ENCODE measurements at places on chromosomes 5 and 9.

- no peak for DNase-seq
These were observed 217.6 kb downstream of the NPR3 start for GRCh38 chr5:32928761-32929160.

DNA sequence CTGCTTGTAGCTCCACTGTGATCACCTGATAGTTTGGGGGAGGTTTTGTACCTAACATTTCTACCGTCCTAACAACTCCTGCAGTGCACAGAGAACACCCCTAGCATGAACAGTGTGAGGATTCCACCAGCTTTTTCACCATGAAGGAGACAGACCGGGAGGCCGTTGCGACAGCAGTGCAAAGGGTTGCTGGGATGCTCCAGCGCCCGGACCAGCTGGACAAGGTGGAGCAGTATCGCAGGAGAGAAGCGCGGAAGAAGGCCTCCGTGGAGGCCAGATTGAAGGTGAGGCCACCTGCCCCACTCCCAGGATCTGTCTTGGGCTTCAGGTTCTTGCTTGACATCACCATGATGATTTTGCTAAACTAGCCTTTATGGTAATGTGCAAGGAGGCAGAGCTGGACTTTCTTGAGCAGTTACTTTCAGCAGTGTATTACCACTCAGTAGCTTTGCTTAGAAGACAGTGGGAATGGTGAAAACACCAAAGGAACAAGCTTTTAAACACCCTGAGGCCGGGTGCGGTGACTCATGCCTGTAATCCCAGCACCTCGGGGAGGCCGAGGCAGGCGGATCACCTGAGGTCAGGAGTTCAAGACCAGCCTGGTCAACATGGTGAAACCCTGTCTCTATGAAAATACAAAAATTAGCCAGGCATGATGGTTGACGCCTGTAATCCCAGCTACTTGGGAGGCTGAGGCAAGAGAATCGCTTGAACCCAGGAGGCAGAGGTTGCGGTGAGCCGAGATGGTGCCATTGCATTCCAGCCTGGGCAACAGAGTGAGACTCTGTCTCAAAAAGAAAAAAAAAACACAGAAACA lies 3.3 kb downstream of the EXOC3 start:
- DNase-seq = no peak

GRCh38 chr5:156934450-156935211 lies 28.4 kb downstream of the TIMD4 start:
- no peak for DNase-seq

- no peak for DNase-seq
These were observed 893 bp upstream of the ABLIM3 start for GRCh38 chr5:149140197-149141002.

DNA sequence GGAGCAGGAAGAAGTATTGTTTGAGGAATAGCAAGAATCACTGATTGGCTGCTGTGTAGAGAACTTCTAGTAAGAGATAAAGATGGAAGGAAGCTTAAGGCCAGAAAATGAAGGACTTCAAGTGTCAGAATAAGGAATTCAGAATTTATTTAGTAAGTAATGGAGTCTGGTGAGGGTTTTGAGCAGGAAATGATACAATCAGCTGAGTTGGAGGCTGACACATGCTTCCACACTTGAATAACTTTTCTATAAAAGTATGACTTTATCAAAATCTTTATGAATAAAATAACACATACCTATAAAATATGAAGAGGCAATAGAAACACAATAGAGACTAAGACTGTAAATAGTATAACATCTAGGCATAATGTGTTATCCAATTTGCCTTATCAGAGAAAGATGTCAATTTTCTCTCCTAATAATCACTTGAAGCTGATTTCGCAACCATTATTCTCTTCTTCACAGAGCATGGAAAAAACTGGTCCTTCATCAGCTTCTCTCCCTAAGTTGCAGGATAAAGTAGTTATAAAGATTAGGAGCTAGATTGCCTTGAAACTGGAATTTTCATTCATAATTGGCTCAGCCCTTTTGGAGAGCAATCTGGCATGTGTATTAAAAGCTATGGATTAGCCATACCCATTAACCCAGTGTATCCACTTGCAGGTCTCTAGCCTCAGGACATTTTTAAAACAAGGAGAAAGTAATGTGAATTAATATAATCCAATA lies 143.4 kb downstream of the ZNF608 start:
- no peak for DNase-seq

GRCh38 chr5:90134892-90135291 lies 274.7 kb downstream of the CETN3 start:
- no peak for DNase-seq

DNA sequence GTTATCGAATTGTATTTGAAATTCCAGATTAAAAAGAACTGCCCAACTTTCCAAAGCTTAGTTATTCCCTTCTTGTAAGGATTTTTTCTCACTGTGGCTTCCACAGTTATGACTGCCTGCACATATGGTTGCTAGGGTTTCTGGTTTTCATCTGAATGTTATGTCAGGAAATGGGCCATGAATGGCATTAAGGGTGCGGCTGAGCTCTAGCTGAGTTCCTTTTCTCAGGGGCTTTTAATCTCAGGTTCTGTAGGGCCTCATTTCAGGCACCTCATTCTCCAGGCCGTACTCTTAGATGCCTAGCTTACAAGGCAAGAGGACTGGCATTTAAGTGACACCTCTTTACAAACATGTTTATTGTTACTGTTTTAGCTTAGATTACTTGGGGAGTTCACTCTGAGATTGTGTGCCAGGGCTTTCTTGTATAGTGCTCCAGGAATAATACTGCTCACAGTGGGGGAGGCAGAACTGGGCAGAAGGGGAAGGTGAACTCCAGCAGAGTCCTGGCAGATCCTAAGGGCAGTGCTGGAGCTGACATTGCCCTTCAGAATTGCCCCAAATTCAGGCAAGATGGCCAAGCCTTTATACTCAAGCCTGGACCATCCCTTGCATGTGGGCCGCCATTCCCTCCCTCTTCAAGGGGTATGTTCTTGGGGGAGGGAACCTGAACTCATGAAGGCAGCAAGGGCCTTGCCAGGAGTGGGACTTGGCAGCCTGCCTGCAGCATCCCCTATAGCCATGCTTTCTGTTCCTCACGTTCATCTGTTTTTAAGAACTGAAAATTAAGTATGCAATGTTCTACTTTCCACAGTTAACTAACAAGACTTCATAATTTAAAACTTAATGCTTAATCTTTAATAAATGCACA lies 111.5 kb downstream of the KDM4C start:
- DNase-seq = no peak

- no peak for DNase-seq
These were observed 102.5 kb upstream of the SREK1 start for GRCh38 chr5:66041627-66042026.

DNA sequence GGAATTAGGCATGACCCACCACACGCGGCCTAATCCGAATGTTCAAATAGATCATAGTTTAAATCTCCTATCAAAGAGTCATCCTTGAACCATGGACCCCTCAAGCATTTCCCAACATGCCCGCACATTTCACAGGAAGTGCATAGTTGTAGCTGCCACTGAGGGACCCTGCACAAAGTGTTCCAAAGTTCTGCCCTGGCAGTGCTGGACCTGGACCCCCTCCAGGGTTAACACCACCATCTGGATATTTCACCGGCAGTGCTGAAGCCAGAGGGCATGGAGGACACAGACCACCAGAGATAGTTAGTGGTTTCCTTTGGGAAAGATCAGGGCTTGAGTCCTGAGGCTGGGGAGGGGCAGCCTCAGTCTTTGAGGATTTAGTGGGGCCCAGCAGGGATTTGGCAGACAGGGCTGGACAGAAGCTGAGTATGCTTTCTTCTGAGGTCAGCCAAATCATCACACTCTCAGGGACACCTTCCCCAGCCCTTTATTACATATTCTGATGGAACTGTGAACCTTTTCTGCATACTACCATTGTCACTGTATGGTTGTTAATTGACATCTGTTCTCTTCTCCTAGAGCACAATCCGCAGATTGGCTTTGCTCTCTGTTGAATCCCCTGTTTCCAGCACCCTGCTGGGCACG lies 143.6 kb upstream of the EFNA5 start:
- no peak for DNase-seq
